ENCODE measurements at places on chromosomes 3 and 15.

- no peaks in the 10 kb centered on the region for H3K36me3 ChIP-seq
- peak overlapping the region; percentile 43 for H3K27ac ChIP-seq
- peaks cover 64% of the 10 kb centered on the region for H3K4me1 ChIP-seq
- H3K4me3 ChIP-seq: no peak overlapping the region
- no peaks in the 10 kb centered on the region for H3K27me3 ChIP-seq
Measured at GRCh38 chr15:98657721-98658120, 9.4 kb downstream of the IGF1R start.

DNA sequence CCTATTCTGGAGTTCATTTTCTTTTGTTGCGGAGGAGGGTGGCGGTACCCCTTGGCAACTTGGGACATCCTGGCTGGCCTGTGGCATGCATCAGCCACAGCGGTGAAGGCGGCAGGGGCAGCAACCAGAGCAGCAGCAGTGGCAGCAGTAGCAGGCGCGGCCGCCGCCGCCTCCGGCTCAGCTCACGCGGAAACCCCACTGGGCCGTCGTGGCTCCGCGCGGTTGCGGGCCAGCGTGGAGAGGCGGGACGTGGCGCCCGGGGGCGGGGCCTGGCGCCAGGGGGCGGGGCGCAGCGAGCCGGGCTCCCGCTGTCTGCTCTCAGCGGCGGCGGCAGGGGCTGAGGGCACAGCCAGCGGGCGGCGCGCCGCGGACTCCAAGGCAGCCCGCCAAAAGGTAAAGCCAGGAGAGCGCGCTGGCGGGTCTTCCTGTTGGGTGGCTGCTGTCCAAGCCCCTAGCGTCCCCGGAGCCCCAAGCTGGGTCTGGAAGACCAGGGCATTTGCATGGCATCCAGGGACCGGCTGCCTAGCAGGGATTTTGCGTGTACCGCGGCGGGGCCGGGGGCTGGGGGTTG is 334.4 kb upstream of the THRB start:
- H3K4me1 ChIP-seq: peaks cover 23% of the 10 kb centered on the region
- H3K36me3 ChIP-seq: no peaks in the 10 kb centered on the region
- H3K27me3 ChIP-seq: no peaks in the 10 kb centered on the region
- peak; percentile 69 for DNase-seq
- peak overlapping the region; percentile 63 for H3K4me3 ChIP-seq
- no peak overlapping the region for H3K27ac ChIP-seq

DNA sequence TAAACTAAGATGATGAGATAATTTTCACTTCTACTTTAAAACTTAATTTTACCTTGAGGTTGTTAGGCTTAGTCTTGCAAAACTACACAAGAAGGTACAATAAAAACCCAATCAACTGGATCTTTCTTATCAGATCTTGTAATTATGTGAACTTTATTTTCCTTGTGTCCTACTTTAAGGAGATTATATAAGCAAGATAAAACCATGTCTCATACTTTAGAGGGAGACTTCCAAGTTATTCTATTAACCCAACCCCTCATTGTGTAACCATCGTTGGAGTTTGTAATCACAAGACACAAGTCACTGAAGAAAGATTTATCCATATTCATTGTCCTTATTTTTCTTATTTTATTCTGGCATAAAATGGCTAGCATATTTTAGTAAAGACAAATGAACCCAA is 165.6 kb downstream of the SERPINI1 start:
- H3K27me3 ChIP-seq: no peaks in the 10 kb centered on the region
- no peaks in the 10 kb centered on the region for H3K36me3 ChIP-seq
- H3K4me1 ChIP-seq: no peaks in the 10 kb centered on the region
- no peak overlapping the region for H3K27ac ChIP-seq
- H3K4me3 ChIP-seq: no peak overlapping the region

DNA sequence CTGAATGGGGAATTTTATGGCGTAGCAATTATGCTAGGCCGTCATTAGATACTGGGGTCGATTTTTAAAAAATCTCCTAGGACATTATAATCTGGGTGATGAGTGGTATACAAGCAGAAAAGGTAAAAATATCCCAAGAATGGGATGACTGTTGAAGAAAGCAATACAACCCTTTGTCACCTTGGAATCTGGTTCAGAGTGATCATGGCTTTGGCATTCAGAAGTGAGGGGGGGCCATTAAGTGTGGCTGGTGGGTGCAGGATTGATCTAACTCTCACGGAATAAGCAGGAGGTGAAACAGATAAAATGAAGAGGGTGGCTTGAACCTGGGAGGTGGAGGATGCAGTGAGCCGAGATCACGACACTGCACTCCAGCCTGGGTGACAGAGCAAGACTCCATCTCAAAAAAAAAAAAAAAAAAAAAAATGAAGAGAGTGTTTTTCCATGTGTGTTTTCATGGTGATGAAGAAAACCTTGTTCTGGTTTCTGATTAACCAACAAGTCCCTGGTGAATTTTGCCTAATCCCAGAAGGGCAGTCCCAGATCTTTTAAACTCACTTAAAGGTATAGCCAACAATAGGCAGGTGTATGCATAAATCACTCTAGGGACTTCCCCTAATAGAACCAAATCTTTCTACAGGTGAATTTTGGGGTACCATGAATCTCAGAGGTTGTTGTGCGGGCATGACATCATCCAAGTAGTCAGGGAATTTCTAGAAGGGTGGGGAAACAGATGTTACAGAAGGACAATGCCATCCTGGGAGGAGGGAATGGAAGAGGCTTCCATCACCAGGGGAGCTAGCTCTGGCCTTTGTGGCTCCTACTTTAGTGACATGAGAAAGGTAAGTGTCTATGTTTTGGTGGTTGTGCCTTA is 3.1 kb upstream of the RAD54L2 start:
- no peaks in the 10 kb centered on the region for H3K36me3 ChIP-seq
- DNase-seq: no peak

GRCh38 chr3:73653351-73653750 is 28.6 kb upstream of the PDZRN3 start:
- no peak overlapping the region for H3K4me3 ChIP-seq
- H3K4me1 ChIP-seq: no peaks in the 10 kb centered on the region
- no peaks in the 10 kb centered on the region for H3K27me3 ChIP-seq

DNA sequence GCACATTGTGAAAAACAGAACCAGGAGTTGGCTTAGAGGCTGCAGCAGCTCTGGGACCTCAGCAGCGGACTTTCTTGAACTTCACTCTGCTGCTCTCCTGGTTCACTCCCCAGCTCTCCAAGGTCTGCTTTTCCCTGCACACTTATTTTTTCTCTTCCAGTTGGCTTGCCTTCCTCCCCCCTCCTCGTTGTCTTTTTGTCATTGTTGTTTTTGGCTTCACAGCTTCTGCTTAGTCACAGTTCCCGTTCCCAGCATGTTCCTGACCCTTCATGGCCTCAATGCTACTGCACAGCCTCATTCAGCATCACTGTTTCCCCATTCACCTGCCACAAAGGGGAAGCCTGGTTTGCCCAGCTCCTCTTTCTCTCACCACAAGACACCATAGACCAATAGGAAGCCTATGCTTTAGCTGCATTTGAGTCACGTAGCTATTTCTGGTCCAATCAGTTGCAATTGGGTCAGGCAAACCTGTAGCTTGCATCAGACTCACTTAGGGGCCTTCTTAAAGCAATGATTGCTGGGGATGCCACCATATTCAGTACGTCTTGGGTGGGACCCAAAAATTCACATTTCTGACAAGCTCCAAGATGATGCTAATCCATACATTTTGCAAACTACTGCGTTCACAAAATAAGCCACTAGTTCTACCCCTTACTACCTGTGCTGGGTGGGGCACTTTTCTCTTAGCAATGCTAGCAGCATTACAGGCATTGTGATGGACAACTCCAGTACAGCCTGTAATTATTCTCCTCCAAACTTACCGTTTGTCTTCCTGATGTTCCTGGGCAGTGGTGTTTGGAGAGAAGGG is 7.8 kb upstream of the SUMF1 start:
- H3K36me3 ChIP-seq: no peaks in the 10 kb centered on the region
- H3K4me3 ChIP-seq: no peak overlapping the region
- DNase-seq: peak; percentile 88
- peak overlapping the region; percentile 78 for H3K27ac ChIP-seq
- H3K4me1 ChIP-seq: peaks cover 14% of the 10 kb centered on the region
- H3K27me3 ChIP-seq: no peaks in the 10 kb centered on the region

DNA sequence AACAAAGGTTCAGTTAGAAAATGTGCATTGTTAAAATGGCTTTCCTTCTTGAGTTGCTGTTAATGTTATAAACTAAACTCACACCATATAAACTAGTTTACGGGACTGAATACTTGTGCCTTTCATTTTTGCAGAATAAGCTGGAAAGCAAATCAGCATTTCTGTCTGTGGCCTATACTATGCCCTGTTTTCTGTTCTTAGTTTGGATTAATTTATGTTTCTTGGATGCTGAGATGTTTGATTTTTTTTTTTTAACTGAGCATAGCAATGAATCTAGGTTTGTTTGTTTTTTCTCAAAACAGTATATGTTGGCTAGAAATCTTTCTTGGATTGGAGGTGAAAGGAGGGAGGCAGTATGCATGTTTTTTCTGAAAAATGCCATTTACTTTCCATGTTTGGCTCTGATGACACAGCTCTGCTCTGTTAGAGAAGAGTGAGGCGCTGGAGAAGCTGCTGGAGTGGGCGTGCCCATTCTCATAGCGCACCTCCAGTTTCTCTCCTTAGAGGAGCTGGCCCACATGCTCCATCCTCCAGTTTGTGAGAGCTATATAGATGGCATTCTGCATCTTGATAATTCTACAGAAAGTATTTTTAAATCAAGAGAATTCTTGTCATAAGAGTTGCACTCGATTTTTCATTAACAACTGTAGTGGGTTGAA is 423.6 kb upstream of the TPM1 start:
- no peak overlapping the region for H3K4me3 ChIP-seq
- H3K27me3 ChIP-seq: no peaks in the 10 kb centered on the region
- no peak for DNase-seq
- H3K27ac ChIP-seq: peak overlapping the region; percentile 42
- H3K4me1 ChIP-seq: peaks cover 13% of the 10 kb centered on the region
